COLO829 (cell line): ENCODE measurements at places on chromosomes 5 and 9.

- no peak for DNase-seq
Measured at GRCh38 chr9:89793124-89793495, 188.3 kb downstream of the GADD45G start.

DNA sequence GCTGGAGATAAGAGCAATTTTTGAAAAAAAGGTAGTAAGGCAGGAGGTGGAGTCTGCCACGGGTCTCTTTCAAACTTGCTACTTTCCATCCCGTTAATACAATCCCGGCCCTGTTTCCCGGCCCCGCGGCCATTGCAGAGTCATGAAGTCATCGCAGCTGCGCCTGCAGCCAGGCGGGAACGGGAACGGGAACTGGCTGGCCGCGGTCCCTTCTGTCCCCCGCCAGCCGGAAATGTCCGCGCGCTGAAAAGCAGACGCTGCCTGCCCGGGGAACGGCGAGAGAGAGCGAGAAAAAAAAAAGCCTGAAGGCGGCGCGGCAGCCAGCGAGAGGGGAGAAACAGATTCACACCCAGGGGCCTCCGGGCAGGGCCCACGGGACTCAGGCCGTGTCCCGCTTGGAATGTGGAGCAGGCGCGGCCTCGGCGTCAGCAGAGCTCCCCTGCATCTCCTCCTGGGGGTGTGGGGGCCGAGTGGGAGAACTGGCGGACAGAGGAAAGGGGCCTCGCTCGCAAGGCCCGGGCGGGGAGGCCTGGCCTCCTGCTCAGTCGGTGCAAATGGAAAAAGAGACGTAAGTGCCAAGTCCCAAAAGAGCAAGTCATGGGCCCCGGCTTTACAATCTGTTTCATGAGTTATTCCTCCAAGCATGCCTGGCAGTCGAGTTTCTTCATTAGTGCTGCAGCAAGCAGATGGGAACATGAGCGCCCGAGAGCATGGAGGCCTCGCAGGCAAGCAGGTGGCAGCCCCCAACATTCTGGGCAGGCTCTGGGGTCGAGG is 201.2 kb upstream of the GAS1 start:
- DNase-seq = peak; percentile 69

DNA sequence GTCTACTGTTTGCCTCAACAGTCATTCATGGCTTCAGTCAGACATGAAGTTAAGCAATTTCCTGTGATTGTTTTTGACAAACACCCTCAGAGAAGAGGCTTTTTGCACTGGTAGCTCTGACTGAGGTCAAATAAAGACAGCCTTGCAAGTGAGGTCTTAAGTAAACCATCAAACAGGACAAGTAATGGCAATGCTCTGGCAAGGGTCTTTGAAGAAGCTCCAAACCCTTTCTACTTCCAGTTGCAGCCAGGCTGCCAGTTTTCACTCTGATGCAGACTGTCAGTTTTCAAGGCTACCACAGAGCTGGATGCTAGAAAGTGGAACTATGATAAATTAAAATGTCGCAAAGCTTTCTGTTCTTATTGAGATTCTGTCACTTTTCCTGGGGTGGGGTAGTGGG is 421.5 kb upstream of the PTGER4 start:
- DNase-seq = no peak

GRCh38 chr5:68305223-68305870 is 89.8 kb downstream of the PIK3R1 start:
- DNase-seq = no peak

DNA sequence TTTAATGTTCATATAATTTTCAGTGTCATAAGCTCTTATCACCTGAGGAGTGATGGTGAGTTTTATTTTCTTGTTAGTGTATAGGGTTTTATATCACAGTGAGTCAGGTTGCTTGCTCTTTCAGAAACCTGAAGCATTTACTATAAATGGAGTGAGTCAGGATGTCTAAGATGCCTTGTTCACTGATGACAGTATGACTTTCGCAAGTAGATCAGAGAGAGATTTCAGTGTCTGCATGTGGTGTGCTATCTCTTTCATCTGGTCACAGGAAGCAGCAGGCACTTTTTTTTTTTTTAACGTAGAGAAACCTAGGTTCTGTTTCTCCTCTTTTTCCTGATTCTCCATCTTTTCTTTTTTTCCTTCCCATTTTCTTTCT is 237.1 kb downstream of the DMRTA1 start:
- peak; percentile 14 for DNase-seq

DNA sequence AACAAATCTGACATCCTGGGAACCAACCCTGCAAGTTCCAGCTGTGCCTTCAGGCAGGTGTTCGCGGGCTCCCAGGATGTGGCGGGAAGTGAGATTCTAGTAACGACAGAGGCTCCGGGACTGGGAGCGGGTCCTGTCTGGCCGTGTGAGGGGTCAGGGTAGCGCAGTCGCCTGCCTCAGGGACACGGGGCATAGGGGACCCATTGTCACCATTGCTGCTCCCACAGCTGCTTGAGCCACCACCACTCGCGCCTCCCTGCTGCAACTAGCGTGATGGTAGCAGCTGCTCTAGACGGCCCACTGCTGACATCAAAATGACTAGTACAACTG is 468.5 kb downstream of the CDH9 start:
- no peak for DNase-seq

DNA sequence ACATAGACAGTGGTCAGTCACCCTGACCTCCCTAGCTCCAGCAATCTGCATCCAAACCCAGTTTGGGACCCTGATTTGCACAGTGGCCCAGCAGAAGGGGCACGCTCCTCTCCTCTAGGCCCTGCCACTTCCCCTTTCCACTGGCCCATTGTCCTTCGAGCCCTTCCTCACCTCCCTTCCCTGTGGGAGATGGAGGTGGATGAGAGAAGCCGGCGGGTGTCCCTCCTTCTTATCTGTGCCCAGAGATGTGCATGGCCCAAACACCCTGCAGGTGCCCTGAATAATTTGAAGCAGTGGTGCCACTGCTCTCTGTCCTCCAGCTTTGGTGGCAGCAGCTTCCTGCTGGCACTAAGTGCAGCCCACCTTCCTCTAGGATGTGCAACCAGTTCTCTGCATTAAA is 140.0 kb downstream of the BARX1 start:
- no peak for DNase-seq

DNA sequence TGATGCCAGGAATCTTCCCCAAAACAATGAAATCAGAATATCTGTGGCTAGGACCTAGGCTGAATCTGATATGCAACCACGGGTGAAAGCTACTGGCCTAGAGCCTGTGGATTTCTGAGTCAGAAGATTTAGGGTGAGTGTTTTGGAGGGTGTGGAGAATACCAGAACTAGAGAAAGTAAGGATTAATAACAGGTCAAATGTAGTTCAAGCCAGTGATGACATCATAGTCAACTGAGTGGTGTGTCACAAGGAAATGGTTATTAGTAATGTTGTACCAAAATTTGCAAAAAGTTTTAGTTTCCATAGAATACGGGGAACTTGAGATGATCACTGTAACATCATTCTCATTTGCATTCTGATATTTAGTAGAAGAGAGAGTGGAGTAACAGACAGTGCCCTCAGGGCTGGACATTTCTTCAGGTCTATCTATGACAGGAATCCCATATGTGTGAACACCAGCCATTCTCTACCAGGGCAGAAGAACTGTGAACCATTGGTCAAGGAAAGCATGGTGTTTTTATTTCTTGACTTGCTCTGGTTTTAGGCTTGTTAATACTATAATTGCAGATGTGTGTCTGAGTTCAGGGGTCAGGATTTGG is 3.7 kb downstream of the GALNT12 start:
- no peak for DNase-seq

- DNase-seq = no peak
Measured at GRCh38 chr9:20507431-20507830, 114.9 kb downstream of the MLLT3 start.

GRCh38 chr5:12526113-12526512 is 621.9 kb upstream of the CTNND2 start:
- DNase-seq = no peak

DNA sequence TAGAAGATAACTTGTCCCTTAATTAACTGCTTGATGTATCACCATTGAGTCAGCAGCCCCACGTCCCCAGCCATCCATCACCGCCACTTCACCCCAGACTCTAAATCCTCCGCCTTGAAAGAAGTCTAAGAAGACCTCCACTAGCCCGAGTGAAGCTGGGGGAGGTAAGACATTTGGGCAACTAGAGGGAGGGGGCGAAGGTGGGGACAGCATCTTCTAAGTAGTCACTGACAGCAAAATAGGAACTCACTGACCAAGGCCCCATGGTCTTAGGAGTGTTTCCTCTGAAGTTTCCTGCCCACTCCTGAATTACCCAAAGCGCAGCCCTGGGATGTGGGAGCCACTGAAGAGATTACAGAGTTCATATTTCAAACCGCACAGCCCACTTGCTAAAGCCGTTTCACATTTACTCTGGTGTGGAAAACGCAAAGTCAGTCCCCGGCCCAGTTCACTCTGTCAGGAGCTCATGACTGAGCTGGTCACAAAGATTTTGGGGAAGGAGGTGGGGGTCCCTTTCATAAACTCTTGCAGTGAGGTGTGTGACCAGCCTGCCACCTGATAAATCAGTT is 107.4 kb downstream of the LHFPL2 start:
- DNase-seq = peak; percentile 31

DNA sequence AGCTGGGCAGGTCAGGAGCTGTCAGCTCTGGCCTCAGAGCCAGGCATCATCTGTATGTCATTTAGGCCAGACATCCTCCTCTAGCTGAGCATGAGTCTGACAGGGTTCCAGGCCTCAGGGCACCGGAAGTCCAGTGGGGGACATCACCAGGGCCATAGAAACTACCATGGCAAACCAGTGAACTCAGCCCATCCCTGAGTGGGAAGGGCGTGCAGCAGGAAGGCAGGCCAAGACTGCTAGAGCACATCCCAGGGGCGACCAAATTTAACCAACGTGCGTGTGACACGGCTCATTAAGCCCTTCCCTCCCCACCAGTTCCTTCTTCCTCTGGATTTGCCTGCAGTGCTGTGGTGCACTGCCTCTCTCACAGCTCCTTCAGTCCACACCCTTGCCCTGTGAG is 75.9 kb downstream of the COL27A1 start:
- DNase-seq = no peak

GRCh38 chr5:76816110-76816831 is 2.6 kb upstream of the F2RL1 start:
- DNase-seq = no peak

GRCh38 chr5:171681677-171682076 is 103.9 kb upstream of the SMIM23 start:
- DNase-seq = peak; percentile 1

DNA sequence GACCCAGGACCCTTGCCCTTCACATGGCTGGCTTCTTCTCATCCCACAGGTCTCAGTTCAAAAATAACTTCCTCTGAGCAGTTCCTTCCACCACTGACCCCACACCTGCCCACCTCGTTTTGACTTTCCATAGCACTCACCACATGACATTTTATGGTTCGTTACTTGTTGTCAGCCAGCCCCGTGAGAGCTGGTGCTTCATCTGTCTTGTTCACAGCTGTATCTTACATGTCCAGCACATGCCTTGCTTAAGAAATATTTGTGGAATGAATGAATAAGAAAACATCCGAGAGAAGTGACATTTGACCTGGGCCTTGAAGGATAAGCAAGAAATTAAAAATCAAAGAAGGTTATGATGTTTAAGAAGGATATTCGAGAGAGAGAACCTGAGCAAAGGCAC is 193.9 kb downstream of the RFK start:
- no peak for DNase-seq

DNA sequence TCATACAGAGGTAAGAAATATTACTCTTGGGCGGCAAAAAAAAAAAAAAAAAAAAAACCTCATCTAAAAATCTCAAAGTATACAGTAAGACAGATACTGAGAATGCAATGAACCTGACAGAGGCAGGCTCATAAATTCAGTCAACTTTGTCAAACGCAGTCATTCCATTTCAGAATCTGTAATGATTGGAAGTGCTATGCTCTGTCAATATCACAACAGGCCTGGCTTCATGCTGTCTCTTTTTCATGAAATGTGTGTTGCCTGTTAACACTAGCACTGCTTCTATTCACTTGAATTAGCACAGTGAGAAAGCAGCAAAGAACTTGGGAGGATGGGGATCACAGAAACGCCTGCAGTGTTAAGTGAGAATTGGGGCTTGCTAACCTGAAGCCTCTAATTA is 200.3 kb upstream of the EFNA5 start:
- no peak for DNase-seq

DNA sequence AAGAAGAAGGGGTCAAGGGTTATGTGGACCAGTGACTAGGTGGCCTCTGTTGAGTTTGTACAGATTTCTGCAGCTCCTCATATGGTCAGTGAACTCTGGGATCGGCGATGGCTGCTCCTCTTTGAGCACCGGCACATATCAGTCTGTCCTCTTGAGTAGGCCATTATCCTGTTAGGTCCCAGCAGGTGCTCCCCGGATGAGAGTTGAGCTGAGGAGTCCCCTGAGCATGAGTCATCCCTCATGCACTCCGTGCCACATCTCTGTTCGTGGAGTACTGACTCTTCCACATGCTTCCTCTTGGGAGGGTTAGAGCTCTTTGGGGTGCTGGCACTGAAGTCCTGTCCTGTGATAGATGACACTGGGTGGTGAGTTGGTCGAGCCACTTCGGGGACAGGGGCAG is 143.7 kb downstream of the PTTG1 start:
- no peak for DNase-seq

DNA sequence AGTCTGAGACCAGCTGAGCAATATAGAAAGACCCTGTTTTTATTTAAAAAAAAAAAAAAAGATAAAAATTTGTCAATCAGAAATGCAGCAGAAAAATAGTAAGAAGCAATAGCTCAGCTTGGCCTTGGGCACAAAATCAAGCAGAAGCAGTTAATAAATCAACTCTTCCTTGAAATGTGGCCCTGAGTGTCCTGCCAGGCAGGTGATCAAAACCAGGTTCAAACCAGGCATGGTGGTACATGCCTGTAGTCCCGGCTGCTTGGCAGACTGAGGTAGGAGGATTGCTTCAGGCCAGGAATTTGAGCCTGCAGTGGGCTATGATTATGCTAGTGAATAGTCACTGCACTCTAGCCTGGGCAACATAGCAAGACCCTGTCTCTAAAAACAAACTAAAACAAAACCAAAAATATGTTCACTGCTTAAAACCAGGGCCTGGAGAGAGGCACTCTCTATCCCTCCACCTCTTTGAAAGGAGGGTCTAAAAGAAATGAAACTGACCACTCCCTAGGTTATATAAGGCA is 27.9 kb upstream of the KLF9 start:
- DNase-seq = no peak

- DNase-seq = no peak
Measured at GRCh38 chr5:76144513-76145274, 61.5 kb downstream of the SV2C start.

- no peak for DNase-seq
Measured at GRCh38 chr5:96285823-96286222, 147.2 kb downstream of the PCSK1 start.

- no peak for DNase-seq
Measured at GRCh38 chr5:23103566-23103965, 250.4 kb upstream of the CDH12 start.

- no peak for DNase-seq
Measured at GRCh38 chr5:110397281-110397680, 329.2 kb downstream of the TMEM232 start.

DNA sequence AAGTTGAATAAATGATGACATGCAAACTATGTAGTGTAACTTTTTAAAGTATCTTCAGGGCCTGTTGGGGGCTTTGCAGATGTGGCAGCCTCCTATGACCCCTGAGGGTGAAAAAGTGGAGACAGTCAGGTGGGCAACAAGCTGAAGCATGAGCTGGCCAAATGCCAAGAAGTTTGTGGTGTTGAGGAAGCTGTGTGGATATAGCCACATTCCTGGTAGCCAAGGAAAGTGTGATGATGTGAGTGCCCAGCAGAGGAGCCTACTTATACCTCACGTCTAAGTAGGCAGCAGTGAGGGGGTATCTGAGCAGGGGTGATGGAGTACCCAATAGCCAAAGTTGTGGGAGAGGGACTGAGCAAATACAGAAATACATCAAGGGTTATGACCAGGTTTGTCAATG is 621.2 kb upstream of the CDH6 start:
- DNase-seq = no peak
